ENCODE measurements at places on chromosomes 5 and 9.

- no peak for DNase-seq
Measured at GRCh38 chr9:111023128-111023527, 15.1 kb downstream of the LPAR1 start.

DNA sequence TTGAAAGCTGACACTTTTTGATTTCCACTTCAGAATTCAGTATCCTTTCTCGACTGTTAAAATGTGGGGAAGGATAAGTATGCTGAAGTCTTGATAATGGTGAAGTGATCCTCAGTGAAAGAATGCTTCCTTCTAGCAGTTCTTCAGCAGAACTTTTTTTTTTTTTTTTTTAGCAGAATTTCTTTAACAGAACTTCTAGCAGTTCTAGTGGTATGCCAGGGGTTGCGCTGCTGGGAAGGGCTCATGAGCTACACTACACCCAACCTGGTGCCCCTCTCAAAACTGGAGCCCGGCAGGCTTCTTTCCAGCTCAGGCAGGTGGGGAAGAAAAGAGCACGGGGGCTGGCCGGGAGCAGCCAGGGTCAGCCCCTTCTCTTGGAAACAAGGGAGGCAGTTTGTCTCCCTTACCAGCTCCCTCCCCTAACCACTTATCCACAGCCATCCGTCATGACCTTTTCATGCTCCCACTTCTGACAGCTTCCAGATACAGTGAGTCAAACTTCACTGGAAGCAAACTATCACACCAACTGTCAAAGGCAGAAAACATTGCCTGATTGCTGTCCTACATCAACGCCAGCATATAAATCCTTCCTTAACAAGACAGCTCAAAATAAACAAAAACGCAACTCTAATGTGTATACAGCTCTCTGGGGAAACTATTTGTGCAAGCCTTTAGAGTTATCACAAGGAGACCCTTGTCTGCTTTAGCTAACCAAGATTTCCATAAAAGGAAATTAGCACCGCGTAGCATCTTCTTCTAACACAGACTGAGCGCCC lies 211.5 kb downstream of the GAPVD1 start:
- no peak for DNase-seq

DNA sequence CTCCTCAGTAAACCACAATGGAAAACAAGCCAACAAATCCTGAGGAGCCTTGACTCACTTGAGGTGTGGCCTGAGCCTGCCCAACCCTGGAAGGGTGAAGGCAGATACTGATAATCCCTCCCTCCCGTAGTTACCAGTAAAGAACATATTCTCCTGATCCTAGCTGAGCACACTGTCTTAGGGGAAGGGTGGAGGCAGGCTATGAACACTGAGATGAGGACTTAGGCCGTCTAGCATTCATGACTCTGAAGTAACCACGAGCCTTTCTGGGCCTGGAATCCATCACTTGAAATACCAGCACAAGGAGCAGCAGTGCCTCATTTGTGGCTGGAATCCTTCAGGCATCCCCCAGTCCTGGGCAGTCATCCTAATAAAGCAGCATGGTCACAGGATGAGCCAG lies 124.5 kb upstream of the PRLR start:
- DNase-seq, result no peak

GRCh38 chr5:113524927-113525326 lies 11.4 kb downstream of the YTHDC2 start:
- DNase-seq, result no peak

DNA sequence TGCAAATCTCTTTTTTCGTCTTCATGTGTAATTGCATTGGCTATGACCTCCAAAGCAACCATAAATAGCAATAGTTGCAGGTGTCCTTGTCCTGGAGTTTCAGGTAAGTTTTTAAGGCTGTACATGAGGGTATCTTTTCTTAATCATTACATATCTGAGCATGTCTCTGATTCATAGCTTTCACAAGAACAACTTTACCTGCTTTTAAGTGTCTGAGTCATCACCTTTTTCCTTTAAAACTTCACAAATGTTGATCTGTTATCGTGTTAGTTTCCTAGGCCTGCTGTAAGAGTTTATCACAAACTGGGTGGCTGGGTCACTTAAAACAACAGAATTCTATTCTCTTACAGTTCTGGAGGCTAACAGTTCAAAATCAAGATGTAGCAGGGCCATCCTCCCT lies 13.8 kb downstream of the GARNL3 start:
- no peak for DNase-seq

DNA sequence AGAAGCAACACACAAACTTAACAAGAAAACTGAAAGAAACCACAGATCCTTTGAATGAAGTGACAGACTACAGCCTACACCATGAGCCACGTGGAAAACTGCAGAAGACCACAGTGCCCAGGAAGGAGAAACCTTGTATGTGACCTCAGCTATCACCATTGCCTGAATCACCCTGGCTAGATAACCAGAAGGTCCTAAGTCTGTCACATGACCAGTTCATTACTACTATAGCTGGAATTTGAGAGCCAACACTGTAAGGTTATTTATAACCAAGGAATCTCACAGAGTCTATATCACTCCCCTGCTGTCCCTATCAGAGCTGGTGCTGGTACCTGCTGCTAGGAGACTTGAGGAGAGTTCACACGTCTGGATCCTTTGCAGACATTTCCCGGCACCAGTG lies 90.3 kb upstream of the FBXL17 start:
- DNase-seq, result no peak

GRCh38 chr9:73531658-73532057 lies 380.0 kb downstream of the ANXA1 start:
- DNase-seq, result no peak

- DNase-seq, result no peak
Measured at GRCh38 chr9:136705564-136705963, 6.8 kb upstream of the DIPK1B start.

DNA sequence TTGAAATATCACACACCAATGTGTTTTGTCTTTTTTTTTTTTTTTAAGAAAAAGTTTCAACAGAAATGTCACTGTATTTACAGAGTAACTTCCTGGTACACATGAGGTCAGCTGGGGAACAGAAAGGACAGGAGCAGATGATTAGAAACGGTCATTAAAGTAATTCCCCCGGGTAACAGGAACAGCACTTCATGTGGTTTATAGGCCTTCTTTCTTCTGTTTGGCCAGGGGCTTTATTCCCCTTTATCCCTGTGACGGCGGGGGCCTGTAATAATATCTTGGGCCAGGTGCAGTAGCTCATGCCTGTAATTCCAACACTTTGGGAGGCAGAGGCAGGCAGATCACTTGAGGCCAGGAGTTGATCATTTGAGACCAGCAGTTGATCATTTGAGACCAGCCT lies 30.5 kb upstream of the MSH3 start:
- DNase-seq, result no peak

DNA sequence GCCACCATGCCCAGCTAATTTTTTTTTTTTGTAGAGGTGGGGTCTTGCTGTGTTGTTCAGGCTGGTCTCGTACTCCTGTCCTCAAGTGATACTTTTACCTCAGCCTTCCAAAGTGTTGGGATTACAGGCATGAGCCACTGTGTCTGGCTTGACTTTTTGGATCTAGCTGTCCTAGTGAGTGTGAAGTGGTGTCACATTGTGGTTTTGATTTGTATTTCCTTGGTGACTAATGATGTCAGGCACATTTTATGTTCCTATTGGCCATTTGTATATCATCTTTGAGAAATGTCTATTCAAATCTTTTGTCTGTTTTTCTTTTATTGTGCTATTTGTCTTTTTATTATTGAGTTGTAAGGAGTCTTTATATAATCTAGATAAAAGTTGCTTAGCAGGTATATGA lies 53.5 kb upstream of the MCCC2 start:
- DNase-seq, result no peak

- no peak for DNase-seq
Measured at GRCh38 chr5:35117967-35118366, 70.2 kb upstream of the AGXT2 start.

GRCh38 chr5:130289132-130290088 lies 385.1 kb downstream of the CHSY3 start:
- DNase-seq, result no peak

- DNase-seq, result no peak
Measured at GRCh38 chr5:57446966-57447365, 35.6 kb downstream of the ACTBL2 start.

- DNase-seq, result peak; percentile 4
Measured at GRCh38 chr9:114805670-114806525, at the start of gene TNFSF15. TSS of gene TNFSF15 (minus strand) at chr9:114806039. CDS start at chr9:114806012, 27 bp downstream.

GRCh38 chr5:94782383-94782782 lies 163.9 kb downstream of the SLF1 start:
- DNase-seq, result no peak

All from stimulated activated CD8-positive, alpha-beta memory T cell treated with anti-CD3 and anti-CD28 coated beads, Interleukin-15, amount 100 ng/mL, for 48 hours (primary cell).